Substantia nigra (tissue), 51 donors: ENCODE measurements at places on chromosomes 6 and 20.

DNA sequence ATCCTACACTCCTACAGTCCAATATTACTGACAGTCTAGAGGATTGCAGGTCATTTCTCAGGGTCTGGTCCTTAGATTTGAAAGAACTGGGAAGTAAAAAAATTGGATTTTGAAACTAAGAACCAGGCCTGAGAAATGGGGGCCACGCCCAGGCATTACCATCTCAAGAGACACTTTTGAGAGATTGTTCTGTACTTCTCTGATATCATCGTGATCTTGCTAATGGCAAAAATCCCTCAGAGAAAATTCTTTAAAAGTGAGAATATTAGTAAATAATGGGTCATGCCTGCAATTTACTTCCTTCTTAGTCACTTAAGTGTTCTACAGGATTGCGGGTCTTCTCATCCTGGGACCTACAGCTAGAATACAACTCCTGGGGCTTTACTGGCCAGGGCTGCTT, 42.0 kb upstream of the HIVEP1 start:
- no peak for DNase-seq

DNA sequence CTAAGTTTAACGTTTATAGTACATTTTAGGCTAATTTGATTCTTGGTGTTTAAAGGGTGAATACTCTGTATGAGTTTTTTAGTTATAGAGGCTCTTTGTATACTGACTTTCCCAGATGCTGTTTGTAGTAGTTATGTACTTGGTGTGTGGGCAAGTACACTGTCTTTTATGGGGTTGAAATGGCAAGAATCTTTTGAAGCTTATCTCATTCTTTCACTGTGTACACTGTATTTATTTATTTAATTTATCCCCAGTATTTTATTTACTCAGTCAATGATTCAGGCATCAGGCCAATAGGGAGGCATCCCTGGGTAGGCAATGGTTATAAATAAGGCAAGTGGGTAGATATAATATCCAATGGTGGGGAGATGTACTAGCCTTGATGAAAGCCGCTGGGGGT, 277.0 kb upstream of the PTCHD4 start:
- no peak for DNase-seq

GRCh38 chr6:154605178-154605881, 94.8 kb upstream of the CNKSR3 start:
- DNase-seq, result no peak

GRCh38 chr6:32192608-32193039, at the start of gene GPSM3:
Gene GPSM3, minus strand, starts transcription at chr6:32192643. Its CDS starts 130 bp downstream, at chr6:32192513.
- no peak for DNase-seq

DNA sequence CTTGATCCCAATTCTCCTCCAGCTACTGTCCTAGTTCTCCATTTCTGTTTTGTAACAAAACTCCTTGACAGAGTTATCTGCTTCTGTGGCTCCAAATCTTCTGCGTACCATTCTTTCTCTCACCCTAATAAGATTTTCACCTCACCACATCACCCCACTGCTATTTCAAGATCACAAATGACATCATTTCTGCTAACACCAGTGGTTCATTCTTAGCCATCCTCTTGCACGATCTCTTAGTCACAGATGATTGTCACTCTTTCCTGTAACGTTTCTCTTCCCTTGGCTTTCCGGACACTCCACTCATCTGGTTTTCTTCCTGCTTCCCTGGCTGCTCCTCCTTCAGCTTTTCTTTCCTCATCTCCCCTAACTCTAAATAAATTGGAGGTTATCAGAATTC, 56.8 kb upstream of the FABP7 start:
- no peak for DNase-seq

DNA sequence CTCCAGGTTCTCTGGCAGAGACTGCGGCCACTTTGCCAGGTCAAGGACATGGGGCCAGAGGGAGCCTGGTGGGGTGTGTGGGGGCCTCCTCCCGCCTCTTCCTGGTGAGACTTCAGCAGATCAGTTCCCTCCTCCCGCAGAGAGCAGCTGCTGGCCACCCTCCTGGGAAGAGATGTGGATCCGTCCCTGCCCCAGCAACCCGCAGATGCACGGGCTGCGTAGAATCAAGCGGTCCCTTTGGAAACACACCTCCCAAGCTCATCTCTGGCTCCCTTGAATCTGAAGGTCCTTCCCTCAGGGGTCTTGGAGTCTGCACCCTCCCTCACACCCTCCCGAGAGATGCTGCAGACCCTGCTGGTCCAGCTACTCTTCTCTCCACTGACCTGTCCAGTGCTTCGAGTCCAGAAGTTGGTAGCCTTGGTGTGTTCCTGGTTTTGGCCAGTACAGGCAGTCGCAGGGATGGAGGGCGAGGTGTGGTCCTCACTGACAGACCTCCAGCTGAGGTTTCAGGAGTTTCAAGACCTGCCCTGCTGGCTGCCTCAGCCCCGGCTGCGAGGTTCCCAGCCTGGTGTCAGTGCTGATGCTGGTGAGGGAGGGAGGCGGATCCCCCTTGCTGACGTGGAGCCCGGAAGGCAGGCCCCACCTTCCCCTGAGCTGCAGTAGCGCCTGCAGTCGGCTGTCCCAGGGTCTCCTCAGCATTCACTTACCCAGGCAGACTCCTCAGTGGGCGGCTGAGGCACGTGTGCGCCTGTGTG, at the start of gene NPBWR2:
TSS of gene NPBWR2 (minus strand) at position 585 of the 755 bp plus-strand sequence. CDS start 734 bp downstream, outside the sequence.
- no peak for DNase-seq

DNA sequence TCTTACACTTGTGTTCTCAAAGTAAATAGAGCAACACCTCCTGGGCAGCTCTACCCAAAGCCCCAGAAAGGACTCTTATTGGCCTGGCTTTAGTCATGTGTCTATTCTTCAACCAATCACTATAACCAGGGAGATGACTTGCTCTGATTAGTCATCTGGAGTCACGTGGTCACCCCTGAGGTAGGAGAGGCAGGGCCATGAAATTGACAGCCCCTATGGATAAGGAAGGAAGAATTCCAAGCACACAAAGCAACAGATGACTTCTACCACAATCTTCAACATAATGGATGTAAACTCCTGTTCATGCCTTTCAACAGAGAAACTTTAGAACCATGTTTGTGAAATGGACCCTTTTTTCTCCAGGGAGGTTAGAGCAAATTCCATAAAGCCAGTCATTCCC, 24.6 kb upstream of the EYA2 start:
- no peak for DNase-seq

- DNase-seq, result no peak
Measured at GRCh38 chr6:144347448-144347759, 62.3 kb downstream of the UTRN start.

DNA sequence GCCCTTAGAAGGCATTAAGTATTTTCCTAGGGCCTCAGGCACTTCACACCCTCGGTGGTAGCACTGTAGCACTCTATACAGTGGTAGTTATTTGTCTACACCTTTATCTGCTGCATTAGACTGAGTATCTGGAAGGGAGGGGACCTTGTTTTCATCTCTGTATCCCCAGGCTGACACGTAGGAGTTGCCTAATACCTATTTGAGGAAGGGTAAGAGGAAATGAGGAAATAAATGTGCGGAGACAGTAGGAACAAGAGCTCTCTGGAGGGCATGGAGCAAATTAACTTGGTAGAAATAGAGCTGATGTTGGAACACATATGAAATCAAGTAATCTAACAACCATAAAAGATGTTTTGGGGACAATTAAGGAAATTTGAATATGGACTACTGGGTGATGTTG, 3.9 kb downstream of the CNPY3 start:
- DNase-seq, result no peak

- no peak for DNase-seq
Measured at GRCh38 chr6:112169541-112169940, 82.2 kb downstream of the FAM229B start.

DNA sequence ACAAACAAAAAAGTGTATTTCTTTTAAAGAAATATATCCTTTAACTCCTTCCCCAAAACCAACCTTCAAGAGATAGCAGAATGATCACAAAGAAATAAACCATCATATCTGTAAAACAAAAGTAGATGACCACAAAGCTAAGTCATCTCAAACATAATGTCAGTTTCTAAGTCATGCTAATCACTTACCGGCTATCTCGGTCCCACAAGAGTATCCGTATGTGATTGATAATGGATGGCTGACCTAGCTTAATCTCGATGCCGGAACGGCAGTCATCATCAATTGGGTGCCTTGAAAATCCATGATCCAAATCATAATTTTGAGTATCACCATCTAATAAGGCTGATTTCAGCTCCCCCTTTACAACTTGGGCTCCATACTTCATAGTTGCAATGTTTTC, 59.7 kb downstream of the BTBD9 start:
- no peak for DNase-seq

DNA sequence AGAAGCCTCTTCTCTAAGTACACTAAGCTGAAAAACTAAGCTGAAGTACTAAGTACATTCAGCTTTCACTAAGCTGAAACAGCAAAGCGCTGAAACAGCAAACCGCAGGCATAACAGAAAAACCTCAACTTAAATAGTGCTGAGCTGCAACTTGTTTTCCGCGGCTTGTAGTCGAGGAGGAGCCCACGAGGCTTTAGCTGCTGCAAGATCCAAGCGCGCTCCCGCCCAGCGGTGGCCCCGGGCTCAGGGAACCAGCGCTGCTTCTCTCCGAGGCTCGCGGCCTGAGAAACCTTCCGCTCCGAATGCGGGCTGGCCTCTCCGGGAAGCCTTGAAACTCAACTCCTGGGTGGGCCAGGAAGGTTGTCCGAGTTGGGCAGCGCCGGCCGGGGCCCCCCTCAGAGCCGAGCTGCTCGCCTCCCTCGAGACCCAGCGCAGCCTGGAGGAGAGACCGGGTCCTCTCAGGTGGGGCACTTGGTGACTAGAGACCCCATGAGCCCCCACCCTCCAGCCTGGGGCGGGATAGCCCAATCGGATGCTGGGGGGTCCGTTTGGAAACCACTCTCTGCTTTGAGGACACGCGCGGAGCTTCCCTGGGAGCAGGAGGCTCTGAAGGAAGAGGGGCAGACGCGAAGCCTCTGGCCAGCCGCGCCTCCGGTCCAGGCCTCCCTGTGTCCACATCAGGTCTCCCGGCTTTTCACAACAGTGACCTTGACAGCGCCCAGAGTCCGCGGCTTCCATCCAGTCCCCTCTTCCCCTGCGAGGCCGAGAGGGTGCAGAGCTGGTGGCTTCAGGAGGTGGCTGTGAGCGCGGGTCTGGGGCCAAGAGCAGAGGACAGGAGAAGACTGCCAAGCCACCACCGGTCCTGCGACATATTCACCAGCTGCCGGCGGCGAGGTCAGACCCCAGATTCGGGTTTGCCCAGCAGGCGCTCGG, 38.1 kb upstream of the HLA-E start:
- peak; percentile 34 for DNase-seq

DNA sequence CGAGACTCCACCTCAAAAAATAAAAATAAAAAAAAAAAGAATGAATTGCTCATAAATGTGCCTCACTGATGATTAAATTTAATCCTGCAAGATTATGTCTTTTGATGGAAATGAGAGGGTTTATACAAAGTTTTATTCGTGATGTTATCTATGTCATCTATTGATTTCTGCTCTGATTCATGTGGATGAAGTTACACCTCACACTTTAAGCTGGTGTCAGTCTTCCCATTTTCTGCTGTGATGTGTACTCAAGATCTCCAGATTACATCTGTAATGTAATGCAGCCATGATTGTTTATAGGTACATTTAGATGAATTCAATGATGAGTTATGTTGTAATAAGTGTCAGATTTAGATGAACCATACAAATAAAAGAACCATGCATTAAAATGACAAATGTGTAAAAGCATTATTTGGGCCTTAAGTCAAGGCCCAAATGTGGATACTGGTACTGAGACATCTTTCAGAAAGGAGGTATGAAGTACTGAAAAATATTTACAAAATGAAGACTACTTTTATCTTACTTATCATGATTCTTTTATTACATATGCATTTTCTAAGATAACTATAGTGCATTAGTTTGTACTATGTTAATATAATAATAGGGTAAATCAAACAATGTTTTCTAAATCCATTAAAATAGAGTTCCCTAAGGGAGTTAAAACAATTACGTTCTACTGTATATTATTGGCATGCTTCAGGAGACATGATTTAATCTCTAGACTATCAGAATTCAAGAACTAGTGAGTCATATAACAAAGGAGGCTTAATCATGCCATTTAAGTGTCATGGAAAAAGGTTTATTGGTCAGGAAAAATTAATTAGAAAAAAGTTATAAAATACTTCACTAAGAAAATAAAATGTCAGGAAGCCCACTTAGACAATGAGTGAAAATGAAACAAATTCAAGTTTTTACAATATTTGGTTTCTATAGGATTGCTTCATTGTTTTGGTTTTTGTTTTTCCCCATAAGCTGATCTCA, 34.5 kb downstream of the HCRTR2 start:
- DNase-seq, result no peak

GRCh38 chr6:18289283-18289682, 25.0 kb upstream of the DEK start:
- no peak for DNase-seq

DNA sequence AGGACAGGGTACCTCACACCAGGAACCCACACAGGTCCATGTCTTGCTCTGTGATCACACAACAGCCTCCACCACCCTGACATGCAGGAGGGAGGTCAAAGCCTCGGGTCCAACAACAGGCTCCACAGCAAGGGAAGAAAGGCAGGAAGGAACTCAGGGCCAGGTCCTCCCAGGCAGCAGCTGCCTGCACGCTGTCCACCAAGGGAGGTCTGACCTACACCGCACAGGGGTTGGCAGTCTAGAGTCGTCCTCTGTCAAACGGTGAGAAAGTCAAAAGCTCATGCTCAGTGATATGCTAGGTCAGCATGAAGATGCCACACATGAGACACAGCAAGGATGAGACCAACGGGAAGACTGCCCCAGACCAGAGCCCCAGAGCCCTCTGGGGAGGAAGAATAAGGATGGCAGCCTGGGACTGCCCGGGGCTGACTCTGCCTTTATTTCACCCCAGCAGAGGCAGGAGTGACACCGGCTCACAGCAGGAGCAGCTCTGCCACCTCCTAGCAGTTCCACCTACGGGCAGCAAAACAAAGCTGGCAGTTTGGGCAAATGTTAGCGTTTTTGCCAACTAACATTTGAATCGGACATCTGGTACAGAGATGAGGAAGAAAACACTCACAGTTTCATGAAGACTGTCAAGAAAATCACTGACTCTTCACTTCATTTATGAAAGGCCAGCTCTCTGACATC, 8.5 kb downstream of the GMEB2 start:
- no peak for DNase-seq

DNA sequence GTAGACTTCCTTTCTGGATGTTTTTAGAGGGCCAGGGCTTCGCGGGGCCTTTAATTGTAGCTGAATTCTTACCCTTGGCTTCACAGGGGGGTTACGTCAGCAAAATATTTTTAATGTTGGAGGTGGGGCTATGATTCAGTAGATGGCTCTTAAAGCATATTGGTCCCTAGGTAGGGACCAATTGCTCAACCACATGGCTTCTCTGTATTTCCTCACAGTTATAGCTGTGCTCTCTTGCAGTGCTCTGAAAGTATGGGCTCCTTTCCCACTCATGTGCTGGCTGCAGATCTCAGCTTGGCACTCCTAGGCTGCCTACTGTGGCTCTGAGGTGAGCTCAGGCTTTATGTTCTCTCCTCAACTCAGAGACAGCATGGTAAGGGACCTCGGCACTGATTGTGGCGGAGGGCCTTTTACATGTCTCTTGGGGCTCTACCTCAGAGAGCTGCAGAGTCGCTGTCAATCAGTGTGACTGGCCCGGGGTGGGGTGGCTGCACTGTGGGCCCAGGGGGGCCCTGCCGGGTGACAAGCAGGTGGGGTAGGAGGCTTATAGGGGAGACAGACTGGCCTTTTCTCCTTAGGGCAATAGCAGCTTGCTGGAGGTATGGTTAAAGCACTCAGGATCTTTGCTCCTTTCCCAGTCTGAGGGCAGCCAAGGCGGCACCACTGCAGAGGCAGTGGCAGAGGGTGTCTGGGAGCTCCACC, 318.0 kb downstream of the DOK5 start:
- no peak for DNase-seq
